ENCODE measurements at places on chromosomes 11 and 22.

GRCh38 chr11:40787224-40787623, 672.2 kb downstream of the LRRC4C start:
- no peak for DNase-seq

- DNase-seq = no peak
These were observed 160.2 kb upstream of the LARGE1 start for GRCh38 chr22:34080433-34080832.

DNA sequence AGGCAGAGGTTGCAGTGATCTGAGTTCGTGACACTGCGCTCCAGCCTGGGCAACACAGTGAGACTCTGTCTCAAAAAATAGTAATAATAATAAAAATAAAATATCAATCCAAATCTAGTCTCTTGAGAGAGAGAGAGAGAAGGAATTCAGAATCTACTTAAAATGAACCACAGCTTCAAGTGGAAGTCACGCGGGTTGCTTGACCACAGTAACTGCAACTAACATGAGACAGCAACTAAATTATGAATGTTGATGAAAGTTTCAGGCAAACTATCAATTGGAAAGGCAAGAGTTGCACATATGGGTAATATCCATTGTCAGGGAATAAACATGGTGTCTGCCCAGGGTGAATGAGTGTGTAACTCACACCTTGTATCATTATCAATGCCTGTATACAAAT, 12.5 kb downstream of the POU2AF2 start:
- no peak for DNase-seq

DNA sequence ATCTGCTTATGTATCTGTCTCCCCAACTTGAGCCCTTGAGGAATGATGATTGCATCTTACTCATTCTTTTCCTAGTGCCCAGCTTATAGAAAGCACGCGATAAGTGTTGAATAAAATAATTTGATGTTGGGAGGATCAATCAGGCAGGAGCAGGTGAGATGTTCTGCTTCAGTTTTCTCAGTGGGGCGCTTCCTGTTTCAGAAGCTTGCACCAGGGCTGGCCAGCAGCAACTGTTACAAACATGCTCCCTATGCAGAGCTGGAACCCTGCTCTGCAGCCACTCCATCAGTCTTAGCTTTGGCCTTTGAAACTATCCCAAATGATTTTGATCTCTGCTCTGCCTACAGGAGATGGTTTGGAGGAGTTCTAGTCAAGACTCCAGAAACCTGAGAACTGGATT, 3.9 kb downstream of the ENDOD1 start:
- no peak for DNase-seq

DNA sequence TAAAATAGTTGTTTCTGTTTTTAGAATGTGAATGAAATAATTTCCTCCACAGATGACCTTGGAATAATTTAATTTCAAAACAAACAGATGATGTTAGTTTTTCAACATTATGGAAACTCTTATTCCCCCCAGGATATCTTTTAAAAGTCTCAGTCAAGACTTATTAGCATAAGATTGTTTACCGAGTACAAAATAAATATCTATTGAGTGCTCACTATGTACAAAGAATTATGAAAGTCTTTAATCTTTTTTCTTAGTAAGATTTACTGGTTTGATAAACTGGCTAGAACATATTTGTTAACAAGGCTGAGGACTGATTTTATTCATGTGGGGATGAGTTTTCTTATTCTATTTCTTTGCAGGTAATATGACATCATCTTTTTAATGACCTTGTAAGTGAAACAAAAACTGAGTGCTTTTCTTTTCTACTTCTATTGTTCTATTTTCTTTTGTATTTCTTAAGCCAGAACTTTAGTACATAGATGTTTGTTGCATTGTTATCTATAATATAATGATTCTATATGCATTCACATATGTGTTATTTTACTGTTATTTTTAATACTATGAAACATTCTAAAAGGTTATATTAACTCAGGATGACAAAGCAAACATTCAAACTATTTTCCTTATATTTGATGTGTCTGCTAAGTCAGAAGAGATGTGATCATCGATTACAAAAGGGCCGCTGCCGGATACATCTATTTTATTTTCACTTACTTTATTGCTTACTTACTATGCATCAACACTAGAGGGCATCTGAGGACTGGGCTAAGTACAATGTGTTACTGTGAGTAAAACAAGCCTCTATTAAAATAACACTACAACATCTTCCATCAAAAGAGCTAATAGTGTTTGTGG, 111.0 kb upstream of the ARHGAP42 start:
- peak; percentile 31 for DNase-seq

DNA sequence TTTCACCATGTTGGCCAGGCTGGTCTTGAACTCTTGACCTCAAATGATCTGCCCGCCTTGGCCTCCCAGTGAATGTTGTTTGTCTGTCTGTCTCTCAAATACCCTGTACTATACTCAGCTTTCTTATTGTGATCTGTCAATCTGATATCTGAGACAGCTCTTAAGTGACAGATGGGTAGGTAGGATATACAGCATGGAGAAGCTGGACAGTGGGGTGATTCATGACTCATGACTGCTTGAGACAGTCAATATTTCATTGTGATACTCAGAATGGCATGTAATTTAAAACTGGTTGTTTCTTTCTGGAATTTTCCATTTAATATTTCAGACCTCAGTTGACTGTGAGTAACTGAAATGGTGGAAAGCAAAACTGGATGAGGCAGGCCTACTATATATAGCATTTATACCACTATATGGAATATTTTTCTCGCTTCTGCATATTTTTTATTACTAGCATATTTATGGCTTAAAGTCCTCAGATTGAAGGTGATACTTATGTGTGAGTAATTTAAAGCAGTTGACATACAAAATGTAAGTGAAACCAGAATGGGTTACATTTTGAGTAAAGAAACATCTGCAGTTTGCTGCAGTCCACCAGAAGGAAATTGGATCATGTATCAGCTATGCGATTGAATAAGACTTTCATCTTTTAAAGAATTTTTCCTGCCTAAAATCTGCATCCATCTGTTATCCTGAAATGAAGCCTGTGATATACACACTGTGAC, 22.3 kb downstream of the ARHGAP42 start:
- DNase-seq = no peak

DNA sequence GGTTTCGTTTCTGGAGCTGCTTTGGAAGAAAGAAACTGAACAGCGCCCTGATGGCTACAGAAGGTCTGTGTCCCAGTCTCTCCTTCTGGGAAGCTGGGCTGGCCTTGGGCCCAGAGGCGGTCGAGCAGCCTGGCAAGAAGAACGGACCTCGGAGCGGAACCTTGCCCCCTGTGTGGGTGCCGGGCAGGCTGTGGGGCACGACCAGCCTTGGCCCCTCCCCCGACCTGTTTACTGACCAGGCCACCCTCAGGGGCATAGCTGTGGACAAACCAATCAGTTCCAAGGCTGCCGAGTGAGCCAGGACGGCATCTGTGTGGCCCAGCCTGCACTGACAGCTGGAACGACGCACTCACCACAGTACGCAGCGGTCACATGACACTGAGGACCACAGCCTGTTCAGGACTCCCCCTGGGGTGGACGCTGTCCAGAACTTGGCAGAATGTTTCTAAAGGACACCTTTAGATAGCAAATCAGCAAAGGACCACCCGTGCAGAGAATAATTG, 7.2 kb downstream of the PIM3 start:
- DNase-seq = no peak

DNA sequence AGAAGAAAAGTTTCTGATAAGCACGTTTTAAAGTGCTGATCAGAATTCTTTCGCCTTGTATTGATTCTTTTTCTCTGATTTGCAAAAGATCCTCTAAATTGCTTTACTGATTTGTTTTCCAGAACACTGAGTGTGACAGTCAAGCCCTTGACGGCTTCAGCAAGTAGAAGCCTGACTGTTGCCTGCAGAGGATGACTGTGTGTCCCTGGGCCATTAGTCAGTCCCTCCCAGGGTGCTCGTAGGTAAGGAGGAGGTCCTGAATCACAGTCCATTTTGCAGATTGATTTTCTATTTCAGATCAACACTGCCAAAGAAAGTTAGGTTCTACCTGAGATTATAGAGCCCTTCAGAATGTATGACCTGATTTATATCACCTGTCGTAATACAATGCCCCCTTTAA, 38.6 kb upstream of the POGLUT3 start:
- DNase-seq = no peak
